ENCODE measurements at places on chromosomes 1 and 21.

GRCh38 chr1:231801042-231801585 lies 174.5 kb downstream of the DISC1 start:
- no peak for DNase-seq

- DNase-seq = peak; percentile 50
Observed at GRCh38 chr1:214451596-214451995, 99.8 kb downstream of the PTPN14 start.

- DNase-seq = no peak
Observed at GRCh38 chr1:246483569-246483933, 23.5 kb downstream of the SMYD3 start.

DNA sequence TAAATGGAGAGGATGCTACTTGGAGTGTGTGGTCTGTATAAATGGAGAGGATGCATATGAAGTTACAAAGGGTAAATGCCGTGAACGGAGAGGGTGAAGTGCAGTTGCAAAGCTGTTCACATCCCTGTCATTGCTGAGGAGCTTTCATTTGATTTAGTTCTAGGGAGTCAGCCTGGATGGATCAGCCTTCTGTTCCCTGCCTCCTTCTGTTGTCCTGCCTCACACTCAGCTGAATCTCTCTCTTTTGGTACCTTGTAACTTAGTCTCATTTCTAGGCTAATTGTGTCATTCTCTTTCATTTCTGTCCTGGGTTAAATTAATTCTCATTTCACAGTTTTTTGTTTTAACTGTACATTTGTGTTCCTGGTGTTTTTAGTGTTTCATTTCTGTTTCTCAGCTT lies 133.2 kb upstream of the COL6A1 start:
- no peak for DNase-seq

DNA sequence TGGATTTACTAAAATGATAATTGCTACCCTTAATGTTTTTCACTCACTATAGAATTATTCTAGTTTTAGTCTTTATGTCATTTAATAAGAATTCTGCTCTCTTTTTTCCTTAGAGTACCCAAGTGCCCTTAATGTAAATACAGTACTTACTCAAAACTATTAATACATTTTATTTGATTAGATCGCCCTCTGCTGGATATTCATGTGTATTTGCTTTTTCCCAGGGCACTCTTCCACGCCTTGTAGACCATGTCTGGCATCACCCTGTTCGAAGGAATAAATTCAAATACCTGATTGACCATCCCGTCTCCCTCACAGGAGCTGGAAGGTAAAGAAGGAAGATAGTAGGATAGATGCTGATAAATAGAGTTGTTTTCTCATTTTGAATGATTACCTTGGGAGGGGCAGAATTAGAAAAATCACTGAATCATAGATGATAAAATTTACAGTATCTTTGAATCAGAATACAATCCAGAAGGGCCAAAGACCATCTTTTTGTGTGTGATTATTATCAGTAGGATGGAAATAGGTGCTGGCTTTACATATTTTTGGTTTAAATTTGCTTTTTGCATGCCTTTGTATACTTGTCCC lies 4.1 kb downstream of the AXDND1 start:
- DNase-seq = no peak

DNA sequence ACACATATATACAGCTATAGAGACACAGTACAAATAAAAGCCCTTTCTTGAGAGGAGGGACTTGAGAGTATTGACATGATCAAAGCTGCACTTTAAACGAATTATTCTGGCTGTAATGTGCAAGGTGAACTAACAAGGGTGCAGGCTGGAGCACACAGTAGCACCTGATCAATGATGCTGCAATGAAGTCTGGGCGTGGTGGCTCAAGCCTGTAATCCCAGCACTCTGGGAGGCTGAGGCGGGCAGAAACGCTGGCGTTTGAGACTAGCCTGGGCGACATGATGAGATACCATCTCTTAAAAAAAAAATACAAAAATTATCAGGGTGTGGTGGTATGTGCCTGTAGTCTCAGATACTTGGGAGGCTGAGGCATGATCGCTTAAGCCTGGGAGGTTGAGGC lies 14.1 kb upstream of the CTH start:
- DNase-seq = no peak

DNA sequence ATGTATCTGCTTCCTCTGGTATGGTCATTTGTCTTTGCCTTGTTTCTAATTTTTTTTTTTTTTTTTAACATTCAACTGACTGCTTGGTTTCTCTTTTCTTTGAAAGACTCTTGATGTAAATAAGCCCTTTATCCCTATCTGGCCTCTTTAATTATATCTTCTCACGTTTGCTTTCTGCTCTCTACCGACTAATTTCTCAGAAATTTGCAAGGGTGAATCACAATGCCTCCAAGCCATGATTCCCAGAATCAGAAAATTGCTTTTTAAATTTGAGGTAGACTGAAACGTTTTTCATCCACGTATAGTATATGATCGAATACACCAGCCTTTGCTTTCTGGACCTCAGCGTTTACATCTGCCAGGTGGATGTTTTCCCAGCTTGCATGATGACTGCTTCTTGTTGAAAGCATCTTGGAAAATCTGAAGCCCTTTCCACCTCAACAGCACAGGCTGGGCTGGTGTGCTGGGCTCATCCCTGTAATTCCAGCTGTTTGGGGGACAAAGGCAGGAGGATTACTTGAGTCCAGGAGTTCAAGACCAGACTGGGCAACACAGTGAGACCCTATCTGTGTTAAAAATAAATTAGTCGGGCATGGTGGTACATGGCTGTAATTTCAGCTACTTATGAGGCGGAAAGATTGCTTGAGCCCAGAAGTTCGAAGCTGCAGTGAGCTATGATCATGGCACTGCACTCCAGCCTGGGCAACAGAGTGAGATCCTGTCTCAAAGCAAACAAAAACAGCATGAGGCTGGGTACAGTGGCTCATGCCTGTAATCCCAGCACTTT lies 35.0 kb upstream of the GPR137B start:
- DNase-seq = no peak

DNA sequence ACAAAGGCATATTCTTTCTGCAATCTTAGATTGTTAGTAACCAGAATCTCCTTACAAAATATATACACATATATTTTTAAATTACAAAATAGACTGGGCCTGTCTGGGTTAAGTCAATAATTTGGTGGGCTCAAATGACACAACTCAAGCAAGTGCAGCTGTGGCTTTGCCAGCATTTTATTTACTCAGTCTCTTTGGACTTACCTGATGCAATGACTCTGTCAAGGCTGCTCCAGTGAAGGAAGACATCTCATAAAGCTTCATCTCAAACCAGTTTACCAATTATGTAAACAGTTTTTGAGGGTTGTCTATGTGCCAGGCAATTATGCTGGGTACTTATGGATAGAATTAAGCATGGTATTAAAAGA lies 22.8 kb upstream of the ABCA4 start:
- no peak for DNase-seq

- DNase-seq = no peak
Observed at GRCh38 chr1:12491656-12492055, 126.4 kb downstream of the DHRS3 start.

DNA sequence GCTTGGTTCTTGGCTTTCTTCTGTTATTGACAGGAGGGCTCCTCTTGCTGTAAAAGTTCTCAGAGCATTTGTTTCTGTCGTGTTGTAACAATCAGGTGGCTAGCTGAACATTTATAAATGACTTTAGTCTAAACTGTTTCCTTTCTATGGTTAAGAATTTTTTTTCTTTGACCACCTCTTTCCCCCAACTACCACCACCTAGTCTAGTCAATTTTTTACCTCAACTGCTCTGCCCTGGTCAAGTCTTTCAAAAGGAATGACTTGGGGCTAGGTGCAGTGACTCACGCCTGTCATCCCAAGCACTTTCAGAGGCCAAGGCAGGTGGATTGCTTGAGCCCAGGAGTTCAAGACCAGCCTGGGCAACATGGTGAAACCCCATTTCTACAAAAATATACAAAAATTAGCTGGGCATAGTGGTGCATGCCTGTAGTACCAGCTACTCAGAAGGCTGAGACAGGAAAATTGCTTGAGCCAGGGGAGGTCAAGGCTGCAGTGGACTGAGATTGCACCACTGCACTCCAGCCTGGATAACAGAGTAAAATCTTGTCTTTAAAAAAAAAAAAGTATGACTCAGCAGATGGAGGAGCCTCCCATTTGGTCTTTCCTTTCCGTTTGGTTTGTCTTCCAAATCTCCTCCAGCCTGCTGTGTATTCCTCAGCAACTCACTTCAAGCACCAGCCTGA lies 40.7 kb downstream of the MAP3K21 start:
- DNase-seq = no peak

- DNase-seq = no peak
Observed at GRCh38 chr21:28239340-28239739, 753.3 kb downstream of the LTN1 start.

DNA sequence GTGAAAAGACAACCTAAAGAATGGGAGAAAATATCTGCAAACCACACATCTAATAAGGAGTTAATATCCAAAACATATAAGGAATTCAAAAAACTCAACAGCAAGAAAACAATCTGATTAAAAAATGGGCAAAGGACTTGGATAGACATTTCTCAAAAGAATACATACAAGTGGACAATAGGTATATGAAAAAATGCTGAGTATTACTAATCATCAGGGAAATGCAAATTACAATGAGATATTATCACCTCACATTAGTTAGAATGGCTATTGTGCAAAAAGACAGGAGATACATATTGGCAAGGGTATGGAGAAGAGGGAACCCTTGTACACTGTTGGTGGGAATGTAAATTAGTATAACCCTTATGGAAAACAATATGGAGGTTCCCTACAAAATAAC lies 44.9 kb downstream of the TRMT1L start:
- DNase-seq = no peak

- no peak for DNase-seq
Observed at GRCh38 chr1:240217403-240217802, 125.7 kb downstream of the FMN2 start.

- no peak for DNase-seq
Observed at GRCh38 chr1:91673613-91674012, 173.0 kb downstream of the CDC7 start.

GRCh38 chr1:16615253-16616252 lies 2.2 kb upstream of the NBPF1 start:
- DNase-seq = no peak

DNA sequence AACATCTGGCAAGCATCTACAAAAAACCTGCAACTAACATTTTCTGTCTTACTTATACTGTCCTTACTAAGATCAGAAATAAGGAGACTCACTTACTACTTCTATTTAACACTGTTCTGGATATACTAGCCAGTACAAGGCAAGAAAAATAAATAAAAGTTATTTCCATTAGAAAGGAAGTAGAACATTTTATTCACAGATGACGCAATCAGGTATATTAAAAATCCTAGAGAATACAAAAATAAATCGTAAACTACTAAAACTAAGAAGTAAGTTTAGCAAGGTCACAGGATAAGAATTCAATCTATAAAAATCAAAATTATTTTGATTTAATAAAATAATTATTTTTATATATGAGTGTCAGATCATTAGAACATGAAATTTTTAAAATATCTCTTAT lies 264.6 kb downstream of the BARHL2 start:
- no peak for DNase-seq

DNA sequence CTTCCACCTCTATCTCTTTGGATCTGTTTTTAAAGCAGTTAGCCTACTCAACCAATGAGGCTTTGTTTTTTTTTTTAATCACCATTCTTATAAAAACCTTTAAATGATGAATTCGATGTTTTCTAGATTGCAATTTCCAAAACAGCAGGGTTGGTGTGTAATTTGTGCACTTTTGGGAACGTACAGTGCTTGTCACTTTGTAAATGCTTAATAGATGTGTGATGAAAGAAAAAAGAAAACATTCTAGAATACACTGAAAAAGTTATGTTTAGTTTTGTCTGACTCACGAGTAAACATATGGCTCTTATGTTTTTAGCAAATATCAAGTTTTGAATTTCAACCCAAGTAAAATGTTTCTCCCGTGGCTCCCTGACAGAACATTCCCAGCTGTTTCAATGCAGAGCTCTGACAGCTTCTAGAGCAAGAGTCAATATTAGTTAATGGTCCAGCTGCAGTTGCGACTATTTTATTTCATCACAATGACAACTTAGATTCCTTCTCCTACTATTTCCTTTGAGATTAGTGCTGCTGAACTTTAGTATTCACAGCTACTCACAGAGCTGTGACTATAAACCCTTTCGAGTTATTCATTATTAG lies 362.5 kb upstream of the ADAMTS5 start:
- no peak for DNase-seq

Data from stimulated activated CD8-positive, alpha-beta memory T cell treated with anti-CD3 and anti-CD28 coated beads, Interleukin-15, amount 100 ng/mL, for 48 hours (primary cell).